Activated T-helper 1 cell treated with Interleukin-2 at 50 U/mL for 16 hours (primary cell): ENCODE measurements at places on chromosomes 12 and 14.

DNA sequence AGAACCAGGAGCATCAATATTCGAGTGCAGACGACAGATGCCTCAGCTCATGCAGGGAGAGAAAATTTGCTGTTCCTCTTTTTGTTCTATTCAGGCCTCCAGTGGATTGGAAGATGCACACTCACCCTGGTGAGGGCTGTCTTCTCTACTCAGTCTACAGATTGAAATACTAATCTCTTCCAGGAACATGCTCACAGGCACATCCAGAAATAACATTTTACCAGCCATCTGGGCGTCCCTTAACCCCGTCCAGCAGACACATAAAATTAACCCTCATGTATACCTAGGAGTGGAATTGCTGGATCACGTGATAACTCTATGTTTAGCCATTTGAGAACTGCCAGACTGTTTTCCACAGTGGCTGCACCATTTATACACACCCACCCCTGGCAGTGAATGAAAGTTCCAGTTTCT, 4.5 kb upstream of the OAS2 start:
- no peak for DNase-seq

DNA sequence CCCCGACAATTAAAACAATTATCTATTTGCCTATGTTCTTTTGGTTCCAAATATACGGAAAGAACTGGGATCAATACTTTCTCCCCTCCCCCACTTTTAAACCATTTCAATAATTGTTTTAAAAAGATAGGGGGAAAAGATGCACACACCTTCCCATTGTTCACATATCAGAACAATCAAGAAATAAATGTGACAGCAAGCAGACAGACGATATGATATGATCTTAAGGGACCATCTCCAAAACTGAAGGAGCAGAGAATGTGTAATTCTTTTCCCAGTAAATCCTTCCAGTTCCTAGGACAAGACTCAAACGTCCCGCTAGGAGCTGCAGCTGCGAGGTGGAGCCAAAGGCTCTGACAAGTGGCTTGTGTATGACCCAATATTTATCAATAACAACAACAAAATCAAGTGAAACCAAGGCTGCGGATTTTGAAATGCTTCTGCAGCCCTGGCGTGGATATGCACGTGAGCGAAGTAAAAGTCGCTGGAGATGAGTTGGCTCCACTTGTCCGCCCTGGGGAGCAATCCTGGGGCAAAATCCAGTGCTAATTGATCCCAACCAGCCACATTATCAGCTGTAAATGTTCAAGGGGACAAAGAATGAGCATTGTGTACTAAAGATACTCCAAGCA, 8.2 kb upstream of the FOXG1 start:
- no peak for DNase-seq

- DNase-seq = no peak
Measured at GRCh38 chr14:61934385-61934784, 172.2 kb downstream of the SNAPC1 start.

- peak; percentile 11 for DNase-seq
Measured at GRCh38 chr14:50560931-50561285, 963 bp downstream of the ATL1 start.

DNA sequence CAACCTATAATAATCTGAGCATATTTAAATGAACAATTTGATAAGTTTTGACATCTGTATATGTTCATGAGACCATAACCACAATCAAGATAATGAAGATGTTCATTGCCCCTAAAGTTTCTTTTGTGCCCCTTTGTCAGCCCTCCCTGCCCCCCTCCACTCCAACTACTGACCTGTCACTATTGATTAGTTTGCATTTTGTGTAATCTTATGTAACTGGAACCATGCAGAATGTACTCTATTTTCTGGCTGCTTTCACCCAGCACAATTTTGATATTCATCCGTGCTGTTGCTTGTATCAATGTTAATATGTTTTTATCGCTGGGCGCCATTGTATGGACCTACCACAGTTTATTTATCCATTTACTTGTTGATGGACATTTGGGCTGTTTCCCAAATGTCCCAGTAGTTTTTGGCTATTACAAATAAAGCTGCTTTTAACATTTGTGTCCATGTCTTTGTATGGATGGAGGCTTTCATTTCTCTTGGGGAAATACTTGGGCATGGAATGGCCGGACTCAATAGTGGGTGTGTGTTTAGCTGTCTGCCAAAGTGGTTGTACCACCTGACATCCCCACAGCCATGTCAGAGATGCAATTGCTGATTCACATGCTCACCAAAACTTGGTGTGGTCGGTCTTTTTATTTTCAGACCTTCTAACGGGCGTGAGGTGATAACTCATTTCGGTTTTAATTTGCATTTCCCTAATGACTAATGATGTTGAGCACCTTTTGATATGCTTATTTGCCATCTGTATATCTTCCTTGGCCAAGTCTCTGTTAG, 38.9 kb downstream of the EML1 start:
- no peak for DNase-seq

- no peak for DNase-seq
Measured at GRCh38 chr12:16043480-16043879, 132.3 kb downstream of the DERA start.

DNA sequence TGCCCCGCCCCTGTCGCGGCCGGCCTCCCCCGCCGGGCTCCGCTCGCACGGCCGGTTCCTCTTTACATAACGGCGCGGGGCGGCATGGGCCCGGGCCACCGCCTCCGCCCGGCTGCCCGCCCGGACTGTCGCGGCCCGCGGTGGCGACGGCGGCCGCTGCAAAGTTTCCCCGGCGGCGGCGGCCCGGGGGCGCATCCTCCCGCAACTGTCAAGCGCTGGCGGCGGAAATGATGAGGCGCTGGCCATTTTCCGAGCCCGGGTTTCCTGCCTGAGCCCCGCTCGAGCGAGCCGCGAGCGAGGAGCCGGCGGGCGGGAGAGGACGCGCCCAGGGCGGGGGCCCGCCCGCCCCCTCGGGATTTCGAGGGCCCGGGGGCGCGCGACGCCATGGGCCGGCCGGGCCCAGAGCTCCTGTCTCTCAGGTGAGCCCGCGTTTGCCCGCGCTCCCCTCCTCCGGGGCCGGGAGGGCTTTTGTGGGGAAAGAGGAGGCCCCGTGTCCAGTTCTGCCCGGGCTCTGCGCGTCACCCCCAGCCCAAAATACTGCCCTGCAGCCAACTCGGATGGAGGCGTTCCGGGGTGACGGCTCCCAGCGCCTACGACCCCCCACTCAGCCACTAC, at the start of gene SH2B3:
TSS of gene SH2B3 (plus strand) at position 65 of the 615 bp plus-strand sequence. CDS start 12,223 bp downstream, outside the sequence.
- peak; percentile 70 for DNase-seq

GRCh38 chr14:71071042-71071441, 163.8 kb downstream of the PCNX1 start:
- no peak for DNase-seq

DNA sequence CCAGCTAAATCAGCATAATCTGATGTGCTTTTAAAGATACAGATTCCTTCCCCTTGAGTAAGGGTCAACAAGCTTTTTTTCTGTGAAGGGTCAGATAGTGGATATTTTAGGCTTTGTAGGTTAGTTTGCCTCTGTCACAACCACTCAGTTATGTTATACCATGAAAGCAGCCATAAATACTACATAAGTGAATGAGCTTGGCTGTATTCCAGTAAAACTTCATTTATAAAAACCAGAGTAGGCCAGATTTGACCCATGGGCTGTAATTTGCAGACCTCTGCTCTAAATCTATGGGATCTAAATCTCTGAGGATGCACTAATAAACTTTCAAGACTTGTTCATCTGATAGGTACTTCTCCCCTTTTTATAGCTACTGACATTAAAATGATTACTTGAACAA, 47.7 kb downstream of the LEMD3 start:
- no peak for DNase-seq

DNA sequence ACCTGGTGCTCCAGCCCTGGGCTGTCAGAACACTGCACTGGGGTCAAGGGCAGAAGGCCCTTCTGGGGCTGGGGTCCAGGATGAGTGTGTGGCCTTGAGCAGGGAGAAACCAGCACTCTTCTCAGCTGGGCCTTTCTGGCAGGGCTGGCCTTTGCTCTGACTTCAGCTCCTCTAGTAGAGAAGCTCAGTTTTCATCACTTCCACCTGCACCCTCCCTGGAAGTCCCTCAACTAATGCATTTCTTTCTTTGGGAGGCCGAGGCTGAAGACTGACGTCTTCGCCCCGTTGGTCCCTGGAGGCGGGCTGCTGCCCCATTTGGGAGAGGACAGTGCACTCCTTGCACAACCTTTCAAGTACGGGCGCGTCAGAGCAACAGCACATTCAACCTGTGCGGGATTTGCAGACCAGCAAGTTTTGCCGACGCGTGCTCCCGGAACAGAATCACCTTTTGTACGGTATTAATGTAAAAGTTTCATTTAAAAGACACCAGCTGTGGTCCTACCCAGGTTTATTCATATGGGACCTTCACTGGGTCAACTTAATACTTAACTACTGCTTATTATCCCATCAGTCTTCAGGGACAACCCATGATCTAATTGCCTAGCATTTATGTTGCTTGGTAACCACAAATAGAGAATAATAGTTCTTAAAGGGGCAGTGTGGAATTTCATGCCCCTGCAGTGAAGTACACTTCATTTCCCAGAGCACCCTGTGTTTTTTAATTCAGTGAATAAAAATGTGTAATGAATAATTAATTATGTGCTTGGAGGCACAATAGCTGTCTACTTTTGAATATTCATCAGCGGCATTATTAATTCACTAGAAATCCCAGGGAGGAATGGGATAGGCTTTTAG, 134.8 kb upstream of the VRK1 start:
- DNase-seq = no peak

DNA sequence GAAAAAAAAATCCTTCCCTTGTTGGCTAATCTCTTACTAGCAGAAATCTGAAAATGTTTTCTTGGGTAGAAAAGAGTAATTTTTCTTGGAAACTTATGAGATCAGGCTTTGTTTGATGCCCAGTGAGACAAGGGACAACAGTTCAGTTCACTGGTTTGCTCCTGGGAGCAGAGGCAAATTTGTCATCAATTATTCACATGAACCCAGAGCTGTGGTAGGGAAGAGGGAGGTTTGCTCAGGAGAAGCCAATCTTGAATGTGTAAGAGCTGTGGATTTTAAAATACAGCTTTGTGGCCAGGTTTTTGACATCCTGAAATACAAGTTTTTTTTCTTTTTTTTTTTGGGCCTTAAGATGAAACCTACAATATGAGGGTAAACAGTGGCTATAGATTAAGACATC, 426.6 kb downstream of the ATP23 start:
- no peak for DNase-seq

DNA sequence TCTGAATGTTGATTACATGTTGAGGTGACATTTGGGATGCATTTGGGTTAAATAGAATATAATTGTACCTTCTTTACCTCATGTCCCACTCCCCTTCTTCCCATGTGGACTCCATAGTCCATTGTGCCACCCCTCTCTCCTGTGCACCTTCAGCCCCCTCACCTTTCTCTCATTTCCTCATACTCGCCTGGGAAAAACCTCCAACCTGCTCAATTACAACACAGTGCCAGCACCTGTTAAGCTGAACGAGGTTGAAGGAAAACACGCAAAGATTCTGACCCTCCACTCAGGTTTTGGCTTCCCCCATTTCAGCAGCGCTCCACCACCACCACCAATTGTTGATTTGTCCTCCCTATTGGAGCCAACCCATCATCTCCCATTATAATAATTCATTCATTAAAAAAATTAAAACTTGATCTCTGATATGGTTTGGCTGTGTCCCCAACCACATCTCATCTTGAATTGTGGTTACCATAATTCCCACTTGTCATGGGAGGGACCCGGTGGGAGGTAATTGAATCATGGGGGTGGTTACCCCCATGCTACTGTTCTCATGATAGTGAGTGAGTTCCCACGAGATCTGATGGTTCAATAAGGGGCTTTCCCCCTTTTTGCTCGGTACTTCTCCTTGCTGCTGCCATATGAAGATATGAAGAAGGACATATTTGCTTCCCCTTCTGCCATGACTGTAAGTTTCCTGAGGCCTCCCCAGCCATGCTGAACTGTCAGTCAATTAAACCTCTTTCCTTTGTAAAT, 33.7 kb upstream of the PPP2R5C start:
- DNase-seq = no peak

GRCh38 chr14:84492685-84493084, 1037.3 kb upstream of the FLRT2 start:
- DNase-seq = no peak

DNA sequence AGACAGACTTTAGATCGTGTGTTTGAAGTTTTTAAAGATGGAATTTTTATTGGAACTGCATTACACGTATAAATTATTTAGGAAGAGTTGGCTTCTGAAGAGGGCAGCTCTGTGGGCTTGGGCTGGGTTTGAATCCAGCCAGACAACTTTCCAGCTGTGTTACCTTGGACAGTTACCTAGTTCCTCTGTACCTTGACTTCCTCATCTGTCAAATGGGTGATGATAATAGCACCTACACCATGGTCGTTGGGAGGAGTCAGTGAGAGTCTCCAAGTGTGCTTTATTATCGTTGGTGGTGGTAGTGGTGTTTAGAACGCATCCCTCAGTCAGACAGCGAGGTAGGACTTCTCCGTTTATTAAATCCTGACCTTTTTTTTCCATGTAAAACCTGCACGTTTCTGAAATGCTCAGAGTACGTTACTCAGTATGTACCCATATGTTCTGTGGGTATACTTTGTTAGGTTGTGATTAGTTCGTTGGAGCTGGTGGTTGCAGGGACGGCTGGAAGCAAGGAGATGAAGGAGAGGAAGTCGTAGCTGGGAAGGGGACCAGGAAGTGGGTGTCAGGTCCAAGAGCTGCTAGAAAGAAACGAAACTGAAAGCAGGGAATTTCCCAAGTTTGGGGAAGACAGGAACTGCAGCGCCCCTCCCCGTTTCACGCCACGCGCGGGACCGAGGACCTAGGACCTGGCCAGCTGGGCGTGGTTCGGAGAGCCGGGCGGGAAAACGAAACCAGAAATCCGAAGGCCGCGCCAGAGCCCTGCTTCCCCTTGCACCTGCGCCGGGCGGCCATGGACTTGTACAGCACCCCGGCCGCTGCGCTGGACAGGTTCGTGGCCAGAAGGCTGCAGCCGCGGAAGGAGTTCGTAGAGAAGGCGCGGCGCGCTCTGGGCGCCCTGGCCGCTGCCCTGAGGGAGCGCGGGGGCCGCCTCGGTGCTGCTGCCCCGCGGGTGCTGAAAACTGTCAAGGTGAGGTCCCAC, at the start of gene OAS3:
TSS of gene OAS3 (plus strand) at position 734 of the 979 bp plus-strand sequence. CDS start at position 791, 57 bp downstream.
- peak; percentile 41 for DNase-seq

GRCh38 chr14:71606575-71606974, 325.7 kb upstream of the RGS6 start:
- no peak for DNase-seq

- DNase-seq = no peak
Measured at GRCh38 chr14:21486640-21487087, 9.7 kb downstream of the TOX4 start.

DNA sequence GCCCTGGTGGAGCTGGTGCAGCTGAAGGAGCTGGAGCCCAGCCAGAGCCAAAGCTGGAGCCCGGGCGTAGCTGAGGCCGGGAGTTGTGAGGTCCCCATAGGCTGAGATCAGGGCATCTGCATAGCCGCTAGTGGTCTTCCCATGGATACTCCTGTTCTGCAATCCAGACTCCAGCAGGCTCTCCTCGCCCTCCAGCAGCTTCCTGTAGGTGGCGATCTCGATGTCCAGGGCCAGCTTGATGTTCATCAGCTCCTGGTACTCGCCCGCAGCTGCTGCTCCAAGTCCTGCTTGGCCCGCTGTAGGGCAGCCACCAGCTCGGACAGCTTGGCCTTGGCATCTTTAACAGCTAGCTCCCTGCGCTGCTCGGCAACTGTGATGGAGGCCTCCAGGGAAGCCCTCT, 966.1 kb downstream of the FSCB start:
- DNase-seq = no peak
